ENCODE measurements at places on chromosomes 3 and 15.
A peak's percentile ranks its signal among the peaks of the same experiment; 100 is the strongest.

DNA sequence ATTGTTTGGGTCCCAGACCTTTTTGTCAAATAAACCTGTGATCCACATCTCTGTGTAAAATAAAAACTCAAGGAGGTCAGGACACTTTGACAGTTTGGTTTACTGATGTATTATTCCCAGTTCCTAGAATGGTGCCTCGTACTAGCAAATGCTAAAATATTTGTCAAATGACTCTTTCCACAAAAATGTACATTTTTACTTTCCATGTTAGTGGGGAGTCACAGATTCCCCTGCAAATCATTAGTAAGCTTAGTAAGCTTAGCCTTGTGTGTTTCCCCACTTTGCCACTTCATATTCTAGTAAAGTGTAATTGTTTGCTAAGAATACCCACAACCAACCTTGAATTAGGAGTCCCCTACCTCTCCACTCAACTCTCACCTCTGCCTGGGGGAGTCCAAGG is 2.4 kb upstream of the MAGI1 start:
- H3K4me3 ChIP-seq = no peak overlapping the region
- H3K36me3 ChIP-seq = no peaks in the 10 kb centered on the region
- peaks cover 9% of the 10 kb centered on the region for H3K4me1 ChIP-seq

GRCh38 chr3:36443028-36443686 is 62.9 kb downstream of the STAC start:
- H3K4me1 ChIP-seq = no peaks in the 10 kb centered on the region
- H3K4me3 ChIP-seq = no peak overlapping the region
- no peaks in the 10 kb centered on the region for H3K27me3 ChIP-seq
- H3K27ac ChIP-seq = no peak overlapping the region

DNA sequence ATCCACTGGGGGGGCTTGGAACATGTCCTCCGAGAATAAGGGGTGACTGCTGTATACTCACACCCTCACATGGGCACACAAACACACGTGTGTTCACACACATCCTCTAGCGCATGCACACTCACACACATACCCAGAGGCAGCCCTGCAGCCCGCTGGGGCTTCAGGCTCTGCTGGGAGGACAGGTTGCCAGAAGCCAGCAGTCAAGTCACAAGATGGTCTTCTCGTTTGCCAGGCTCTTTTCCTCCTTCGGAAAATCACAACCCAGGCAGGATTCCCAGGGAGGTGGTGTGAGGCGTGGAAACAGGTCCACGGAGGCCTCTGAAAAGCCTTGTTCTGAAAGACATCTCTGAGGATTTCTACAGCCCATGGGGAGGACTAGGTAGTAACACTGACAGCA is 26.8 kb downstream of the MEGF11 start:
- no peaks in the 10 kb centered on the region for H3K4me1 ChIP-seq
- no peak for DNase-seq
- H3K27ac ChIP-seq = no peak overlapping the region
- H3K4me3 ChIP-seq = no peak overlapping the region
- H3K27me3 ChIP-seq = peaks cover 18% of the 10 kb centered on the region

GRCh38 chr3:12983319-12983718 is 89.9 kb downstream of the IQSEC1 start:
- no peak overlapping the region for H3K27ac ChIP-seq
- H3K4me3 ChIP-seq = no peak overlapping the region
- no peak for DNase-seq
- H3K4me1 ChIP-seq = no peaks in the 10 kb centered on the region
- H3K27me3 ChIP-seq = no peaks in the 10 kb centered on the region
- no peaks in the 10 kb centered on the region for H3K36me3 ChIP-seq

- no peak overlapping the region for H3K27ac ChIP-seq
- no peaks in the 10 kb centered on the region for H3K36me3 ChIP-seq
- H3K4me1 ChIP-seq = no peaks in the 10 kb centered on the region
Observed at GRCh38 chr3:143081844-143082778, 37.5 kb upstream of the CHST2 start.

- H3K4me1 ChIP-seq = no peaks in the 10 kb centered on the region
- H3K36me3 ChIP-seq = no peaks in the 10 kb centered on the region
- H3K4me3 ChIP-seq = no peak overlapping the region
- no peak for DNase-seq
- H3K27me3 ChIP-seq = no peaks in the 10 kb centered on the region
Observed at GRCh38 chr15:79778378-79778990, 118.3 kb downstream of the MTHFS start.

GRCh38 chr3:185340751-185341150 is 22.2 kb upstream of the MAP3K13 start:
- no peak overlapping the region for H3K4me3 ChIP-seq
- DNase-seq = no peak
- H3K4me1 ChIP-seq = no peaks in the 10 kb centered on the region
- H3K36me3 ChIP-seq = no peaks in the 10 kb centered on the region
- no peak overlapping the region for H3K27ac ChIP-seq
- no peaks in the 10 kb centered on the region for H3K27me3 ChIP-seq

DNA sequence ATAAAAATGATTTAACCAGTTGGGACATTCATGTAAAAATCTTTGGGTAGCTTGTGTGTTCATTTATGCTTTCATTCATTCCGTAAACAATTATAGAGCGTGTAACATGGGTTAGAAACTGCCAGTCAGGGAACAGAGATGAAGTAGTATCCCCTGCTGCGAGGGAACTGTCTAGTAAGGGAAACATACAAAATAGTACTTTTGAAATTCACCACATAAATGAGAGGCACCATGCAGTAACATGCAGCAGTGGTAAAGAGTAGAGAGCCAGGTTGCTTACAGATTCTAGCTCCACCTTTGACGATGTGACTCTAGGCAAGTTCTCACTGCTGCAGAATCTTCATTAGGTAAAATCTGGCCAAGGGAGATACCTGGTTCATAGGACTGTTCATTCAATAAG is 938 bp downstream of the DZIP3 start:
- H3K36me3 ChIP-seq = no peaks in the 10 kb centered on the region
- DNase-seq = no peak
- H3K27ac ChIP-seq = peak overlapping the region; percentile 92
- H3K4me1 ChIP-seq = peaks cover 5% of the 10 kb centered on the region

- H3K27ac ChIP-seq = peak overlapping the region; percentile 64
- H3K36me3 ChIP-seq = no peaks in the 10 kb centered on the region
- H3K4me1 ChIP-seq = peaks cover 11% of the 10 kb centered on the region
- no peaks in the 10 kb centered on the region for H3K27me3 ChIP-seq
Observed at GRCh38 chr15:61393949-61394348, 164.8 kb upstream of the RORA start.

GRCh38 chr15:91422797-91423196 is 322.7 kb downstream of the SV2B start:
- no peak for DNase-seq
- H3K27me3 ChIP-seq = no peaks in the 10 kb centered on the region
- H3K4me3 ChIP-seq = no peak overlapping the region
- no peaks in the 10 kb centered on the region for H3K4me1 ChIP-seq

- no peaks in the 10 kb centered on the region for H3K36me3 ChIP-seq
- H3K4me3 ChIP-seq = no peak overlapping the region
- no peaks in the 10 kb centered on the region for H3K4me1 ChIP-seq
- H3K27ac ChIP-seq = no peak overlapping the region
- no peaks in the 10 kb centered on the region for H3K27me3 ChIP-seq
Observed at GRCh38 chr3:22981861-22982260, 221.3 kb upstream of the UBE2E2 start.

DNA sequence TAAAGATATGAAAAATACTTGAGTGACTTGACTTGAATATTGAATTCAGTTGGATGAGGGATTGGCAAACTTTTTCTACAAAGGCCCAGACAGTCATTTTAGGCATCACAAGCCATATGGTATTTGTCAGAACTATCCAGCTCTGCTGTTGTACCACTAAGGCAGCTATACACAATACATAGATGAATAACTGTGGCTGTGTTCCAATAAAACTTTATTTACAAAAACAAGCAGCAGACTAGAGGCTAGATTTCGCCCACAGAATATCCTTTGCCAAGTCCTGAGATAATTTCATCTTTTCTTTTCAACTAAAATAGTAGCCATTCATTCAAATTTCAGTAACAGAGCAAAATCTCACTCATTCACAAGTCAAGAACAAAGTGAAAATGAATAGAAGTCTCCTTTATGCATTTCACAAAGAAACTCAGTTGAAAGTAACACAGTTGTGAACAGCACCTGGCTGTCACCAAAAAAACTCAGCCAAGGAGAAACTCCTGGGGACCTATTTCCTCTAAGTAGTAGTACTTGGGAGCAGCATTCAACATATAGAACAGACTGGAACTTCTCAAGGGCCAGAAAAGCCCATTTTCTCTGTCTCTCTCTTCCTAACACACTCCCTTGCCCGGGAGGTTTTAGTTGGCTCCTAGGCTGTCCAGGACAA is 56.3 kb downstream of the OSBPL10 start:
- H3K4me3 ChIP-seq = no peak overlapping the region
- H3K27ac ChIP-seq = no peak overlapping the region
- no peaks in the 10 kb centered on the region for H3K36me3 ChIP-seq
- no peaks in the 10 kb centered on the region for H3K4me1 ChIP-seq
- no peak for DNase-seq
- no peaks in the 10 kb centered on the region for H3K27me3 ChIP-seq

DNA sequence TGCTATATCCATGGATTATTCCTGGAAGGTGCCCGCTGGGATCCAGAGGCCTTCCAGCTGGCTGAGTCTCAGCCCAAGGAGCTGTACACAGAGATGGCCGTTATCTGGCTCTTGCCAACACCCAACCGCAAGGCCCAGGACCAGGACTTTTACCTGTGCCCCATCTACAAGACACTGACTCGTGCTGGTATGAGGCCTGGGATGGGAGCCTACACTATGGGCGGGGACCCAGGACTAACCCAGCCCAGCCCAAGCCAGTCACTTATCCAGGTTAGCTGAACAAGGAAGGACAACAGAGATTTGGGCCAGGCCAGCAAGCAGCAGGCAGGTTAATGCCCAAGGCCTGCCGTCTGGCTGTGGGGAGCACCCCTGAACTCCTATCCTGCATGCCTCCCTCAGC is 45.3 kb downstream of the SEMA3G start:
- H3K4me3 ChIP-seq = no peak overlapping the region
- no peak for DNase-seq
- no peak overlapping the region for H3K27ac ChIP-seq
- H3K4me1 ChIP-seq = no peaks in the 10 kb centered on the region

DNA sequence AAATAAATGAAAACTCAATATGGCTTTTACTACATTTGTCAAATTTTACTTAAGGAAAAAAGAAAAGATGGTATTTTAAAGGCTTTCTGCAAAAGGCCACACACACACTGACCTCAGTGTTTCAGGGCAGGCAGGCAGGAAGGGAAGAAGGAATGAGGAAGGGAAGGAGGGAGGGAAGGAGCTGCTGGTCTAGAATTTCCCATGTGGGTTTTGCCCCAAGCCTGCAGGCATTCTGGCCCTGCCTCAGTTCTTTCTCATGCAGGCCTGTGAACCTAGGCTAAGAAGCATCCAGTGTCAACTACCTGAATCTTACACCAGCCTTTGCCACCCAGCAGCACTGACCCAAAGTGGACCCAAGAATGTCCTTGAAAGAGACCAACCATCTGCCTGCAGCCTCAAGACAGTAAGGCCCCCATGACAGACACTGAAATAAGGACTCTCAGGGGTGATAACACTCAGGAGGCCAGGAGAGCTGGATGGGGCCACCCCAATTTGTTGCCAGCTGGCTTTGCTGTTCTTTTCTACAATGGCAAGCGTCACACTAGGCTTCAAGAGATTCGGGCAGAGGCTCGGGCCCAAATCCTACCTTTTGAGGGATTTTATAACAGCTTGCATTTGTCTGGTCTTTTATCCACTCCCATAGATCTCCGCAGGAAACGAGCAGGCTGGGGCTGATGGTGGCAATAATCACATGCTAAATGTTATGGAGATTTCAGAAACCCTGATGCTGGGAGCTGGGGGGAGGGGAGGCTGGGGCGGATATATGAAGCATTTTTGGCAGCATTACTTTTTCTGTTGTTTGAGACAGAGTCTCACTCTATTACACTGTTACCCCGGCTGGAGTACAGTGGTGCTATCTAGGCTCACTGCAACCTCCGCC is 51.4 kb downstream of the XXYLT1 start:
- no peak for DNase-seq
- no peaks in the 10 kb centered on the region for H3K27me3 ChIP-seq
- no peak overlapping the region for H3K27ac ChIP-seq
- H3K4me3 ChIP-seq = no peak overlapping the region
- H3K4me1 ChIP-seq = peaks cover 30% of the 10 kb centered on the region

DNA sequence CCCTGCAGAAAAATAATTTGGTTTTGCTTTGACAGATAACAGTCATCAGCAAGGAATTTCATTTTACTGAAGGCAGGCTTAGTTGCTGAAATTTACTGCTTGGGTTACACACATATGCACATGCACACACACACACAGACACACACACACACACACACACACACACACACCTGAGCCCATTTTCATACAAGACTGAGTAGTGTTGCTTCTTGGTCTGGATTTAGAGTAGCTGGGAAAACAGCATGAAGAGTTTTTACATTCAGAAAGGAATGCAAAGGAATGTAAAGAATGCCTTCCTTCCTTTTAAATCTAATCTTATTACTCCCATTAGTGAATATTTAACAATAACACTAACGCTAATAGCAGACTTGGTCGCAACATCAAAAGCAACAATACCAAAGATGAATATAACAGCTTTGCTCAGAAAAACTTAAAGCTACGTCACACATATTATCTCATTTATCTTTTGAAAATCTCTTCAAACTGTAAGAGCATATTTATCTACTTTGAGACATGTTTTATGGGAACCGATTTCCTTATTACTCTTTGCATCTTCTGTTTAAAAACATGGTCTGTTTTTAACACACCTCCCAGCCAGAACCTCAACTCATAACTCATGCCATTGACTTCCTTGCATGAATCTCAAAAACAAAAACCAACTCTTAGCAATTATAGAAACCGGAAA is 32.5 kb downstream of the RFTN1 start:
- no peak overlapping the region for H3K4me3 ChIP-seq
- no peaks in the 10 kb centered on the region for H3K4me1 ChIP-seq
- H3K27ac ChIP-seq = no peak overlapping the region
- H3K27me3 ChIP-seq = no peaks in the 10 kb centered on the region
- no peak for DNase-seq

DNA sequence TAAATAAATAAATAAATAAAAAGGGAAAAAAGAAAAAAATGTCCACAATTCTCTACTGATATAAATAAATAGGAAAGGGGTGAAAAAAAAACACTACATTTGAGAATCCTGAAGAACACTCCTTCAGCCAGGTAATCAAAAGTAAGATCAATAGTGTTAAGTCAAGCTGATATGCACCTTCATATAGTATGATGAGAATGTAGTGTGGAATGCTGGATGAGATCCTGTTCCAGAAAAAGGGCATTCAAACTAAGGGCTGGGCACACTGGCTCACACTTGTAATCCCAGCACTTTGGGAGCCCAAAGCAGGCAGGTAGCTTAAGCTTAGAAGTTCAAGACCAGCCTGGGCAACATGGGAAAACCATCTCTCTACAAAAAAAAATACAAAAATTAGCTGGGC is 5.1 kb upstream of the VPS18 start:
- no peak for DNase-seq
- H3K4me3 ChIP-seq = no peak overlapping the region
- peaks cover 11% of the 10 kb centered on the region for H3K4me1 ChIP-seq
- no peaks in the 10 kb centered on the region for H3K27me3 ChIP-seq

- no peak for DNase-seq
- no peak overlapping the region for H3K4me3 ChIP-seq
- no peak overlapping the region for H3K27ac ChIP-seq
- no peaks in the 10 kb centered on the region for H3K36me3 ChIP-seq
- no peaks in the 10 kb centered on the region for H3K27me3 ChIP-seq
Observed at GRCh38 chr15:93865586-93865985, 365.8 kb upstream of the MCTP2 start.

Data from tibial artery (tissue), 4 donors.